Testis (tissue), 5 donors: ENCODE measurements at places on chromosomes 1 and 21. TPM values are rescaled to one million over a fixed set of nuclear protein-coding genes. Genes with fewer than 3 reads are reported as not detected.

Gene NR0B2
- 0.93 TPM for total RNA-seq

Gene BLACAT1
- 14.4 TPM for total RNA-seq

Gene RHD
- 0.47 TPM for total RNA-seq

Gene FAM110D
- total RNA-seq: 3.2 TPM

GRCh38 chr1:89361681-89362080 is 2.2 kb upstream of the GBP6 start:
- no peaks in the 10 kb centered on the region for H3K4me1 ChIP-seq
- DNase-seq: no peak
- H3K4me3 ChIP-seq: no peak overlapping the region
- no peaks in the 10 kb centered on the region for H3K36me3 ChIP-seq
- no peak overlapping the region for H3K27ac ChIP-seq

DNA sequence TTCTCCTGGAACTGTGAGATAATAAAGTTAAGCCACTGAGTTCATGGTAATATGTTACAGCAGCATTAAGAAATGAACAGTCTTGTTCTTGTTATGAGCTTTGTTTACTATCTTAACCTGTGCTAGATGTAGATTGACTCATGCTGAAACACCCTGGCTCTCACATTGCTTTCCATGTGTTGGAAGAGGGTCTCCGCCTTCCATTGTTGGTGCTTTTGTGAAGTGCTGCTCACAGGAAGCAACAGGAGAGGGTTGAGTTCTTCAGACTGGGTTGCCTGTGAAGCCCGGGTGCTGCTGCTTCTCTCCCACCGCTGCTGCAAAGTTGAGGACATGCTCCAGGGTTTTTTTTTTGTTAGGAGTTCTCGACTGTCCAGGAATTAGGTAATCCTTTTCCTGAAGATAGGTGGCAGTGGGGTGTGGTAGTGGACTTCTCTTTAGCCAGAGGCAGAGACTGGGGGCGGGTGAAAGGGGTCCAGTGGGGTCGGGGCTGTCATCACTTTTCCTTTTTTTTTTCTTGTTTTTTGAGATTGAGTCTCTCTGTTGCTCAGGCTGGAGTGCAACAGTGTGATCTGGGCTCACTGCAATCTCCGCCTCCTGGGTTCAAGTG is 28.7 kb upstream of the HMGN1 start:
- no peak overlapping the region for H3K27ac ChIP-seq
- no peak overlapping the region for H3K4me3 ChIP-seq

GRCh38 chr1:48177257-48177656 is 45.3 kb upstream of the SLC5A9 start:
- no peaks in the 10 kb centered on the region for H3K27me3 ChIP-seq
- no peaks in the 10 kb centered on the region for H3K36me3 ChIP-seq
- H3K27ac ChIP-seq: no peak overlapping the region
- no peak overlapping the region for H3K4me3 ChIP-seq

- H3K36me3 ChIP-seq: no peaks in the 10 kb centered on the region
- no peak overlapping the region for H3K4me3 ChIP-seq
- DNase-seq: no peak
- H3K4me1 ChIP-seq: no peaks in the 10 kb centered on the region
Measured at GRCh38 chr1:223189903-223190724, 47.1 kb upstream of the TLR5 start.

- no peak overlapping the region for H3K27ac ChIP-seq
- no peaks in the 10 kb centered on the region for H3K27me3 ChIP-seq
- peaks cover 7% of the 10 kb centered on the region for H3K4me1 ChIP-seq
- no peak for DNase-seq
- H3K4me3 ChIP-seq: no peak overlapping the region
- no peaks in the 10 kb centered on the region for H3K36me3 ChIP-seq
Measured at GRCh38 chr1:156602557-156602993, 1.3 kb upstream of the GPATCH4 start.
